ENCODE measurements at places on chromosomes 16 and 17. TPM values are rescaled to one million over a fixed set of nuclear protein-coding genes. Genes with fewer than 3 reads are reported as not detected.

The CHST5 gene
- total RNA-seq: not detected

The ABCC3 gene
- total RNA-seq: 130 TPM

The NPIPA7 gene
- not detected for total RNA-seq

The ZPBP2 gene
- not detected for total RNA-seq

DNA sequence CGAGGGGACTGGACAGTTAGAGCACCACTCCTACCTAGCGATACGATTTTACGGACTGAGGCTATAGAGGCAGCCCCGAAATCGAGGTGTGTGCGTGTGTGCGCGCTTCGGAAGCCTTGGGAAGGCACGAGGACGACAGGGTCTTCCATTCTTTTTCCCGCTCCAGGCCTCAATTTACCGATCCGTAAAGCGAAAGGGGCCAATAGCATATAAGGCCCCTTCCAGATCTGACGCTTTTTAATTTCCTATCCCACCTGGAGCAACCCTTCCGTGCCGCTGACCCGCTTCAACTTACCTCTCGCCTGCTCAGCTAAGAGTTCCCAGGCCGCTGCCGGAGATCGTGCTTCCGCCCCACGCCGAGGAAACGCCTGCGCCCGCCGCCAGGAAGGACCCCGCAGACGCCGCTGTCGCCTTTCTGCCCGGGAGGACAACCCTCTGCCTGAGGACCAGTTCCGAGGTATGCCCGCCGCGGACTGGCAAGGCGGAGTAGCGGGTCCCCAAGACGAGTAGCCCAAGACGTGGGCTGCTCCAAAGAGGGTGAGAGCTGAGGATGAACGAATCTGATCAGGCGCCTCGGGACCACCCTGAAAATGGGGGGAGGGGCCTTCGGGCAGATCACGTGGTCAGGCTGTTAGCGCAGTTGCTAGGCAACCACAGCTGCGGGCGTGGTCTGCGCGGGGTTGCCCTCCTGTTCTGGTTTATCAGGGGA is at the start of gene EFTUD2:
TSS of gene EFTUD2 (minus strand) at position 372 of the 709 bp plus-strand sequence. CDS start 4,924 bp downstream, outside the sequence.
- peak; percentile 94 for DNase-seq
- H3K27ac ChIP-seq: peak within 1 kb of the TSS; percentile 98
- H3K36me3 ChIP-seq: peaks cover under 1% of the 10 kb centered on the region
- H3K4me3 ChIP-seq: peak within 1 kb of the TSS; percentile 55

DNA sequence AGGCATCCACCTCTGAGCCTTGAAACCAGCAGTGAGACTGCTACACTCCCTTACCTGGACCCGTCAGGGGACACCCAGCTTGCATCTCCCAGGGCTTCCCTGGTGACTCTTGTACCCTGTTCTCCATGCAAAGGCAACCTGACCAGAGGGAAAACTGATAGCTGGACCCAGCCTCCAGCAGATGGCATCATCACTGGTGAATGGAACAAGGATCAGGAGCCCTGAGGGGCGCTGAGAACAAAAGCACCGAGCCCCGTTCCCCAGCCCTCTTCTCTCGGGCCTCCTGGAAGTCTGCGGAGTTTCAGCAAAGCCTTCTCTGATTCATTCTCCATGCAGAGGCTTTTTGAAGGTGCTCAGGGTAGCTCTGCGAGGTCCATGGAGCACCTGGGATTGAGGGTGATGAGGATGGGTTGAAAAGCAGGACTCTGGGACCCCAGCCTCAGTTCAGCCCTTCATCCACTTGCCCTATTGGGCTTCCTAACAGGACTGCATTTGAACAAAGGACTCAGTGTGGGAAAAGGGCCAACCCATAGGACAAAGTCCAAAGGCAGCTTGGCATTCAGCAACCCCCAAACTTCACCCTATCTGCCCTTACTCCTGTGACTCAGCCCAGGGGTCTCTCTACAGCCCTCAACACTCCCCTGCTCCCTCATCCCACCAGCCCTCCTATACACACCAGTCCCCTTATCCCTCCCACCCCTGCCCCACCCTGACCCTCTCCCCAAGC is 45.0 kb upstream of the LHX1 start:
- H3K4me1 ChIP-seq: no peaks in the 10 kb centered on the region
- peak; percentile 18 for DNase-seq
- H3K4me3 ChIP-seq: no peak overlapping the region

- H3K27ac ChIP-seq: no peak overlapping the region
- H3K4me1 ChIP-seq: no peaks in the 10 kb centered on the region
- peaks cover 6% of the 10 kb centered on the region for H3K27me3 ChIP-seq
- no peaks in the 10 kb centered on the region for H3K36me3 ChIP-seq
- DNase-seq: no peak
- no peak overlapping the region for H3K4me3 ChIP-seq
Observed at GRCh38 chr17:9205520-9206409, 184.5 kb downstream of the NTN1 start.

DNA sequence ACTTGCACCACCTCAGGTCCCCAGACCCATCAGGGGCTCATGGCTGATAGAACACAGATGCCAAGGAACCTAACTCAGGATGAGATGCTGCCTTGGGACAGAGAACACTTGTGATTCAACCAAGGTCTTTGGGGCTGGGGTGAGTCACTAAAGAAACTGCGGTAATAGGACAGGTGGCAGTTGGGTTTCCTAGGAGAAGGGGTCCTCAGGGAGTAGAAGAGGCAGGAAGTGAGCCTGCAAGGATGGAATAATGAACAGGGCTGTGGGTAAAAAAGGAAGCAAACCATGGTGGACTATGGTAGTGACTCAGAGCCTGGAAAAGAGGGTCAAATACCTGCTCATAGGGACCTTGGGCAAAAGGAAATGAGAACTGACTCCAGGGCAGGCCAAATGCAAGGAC is 6.5 kb upstream of the PNPO start:
- no peaks in the 10 kb centered on the region for H3K27me3 ChIP-seq
- H3K36me3 ChIP-seq: no peaks in the 10 kb centered on the region
- H3K27ac ChIP-seq: no peak overlapping the region
- no peak for DNase-seq
- H3K4me1 ChIP-seq: no peaks in the 10 kb centered on the region

- no peaks in the 10 kb centered on the region for H3K4me1 ChIP-seq
- H3K4me3 ChIP-seq: no peak overlapping the region
- no peak overlapping the region for H3K27ac ChIP-seq
- H3K36me3 ChIP-seq: peaks cover 16% of the 10 kb centered on the region
- no peak for DNase-seq
Observed at GRCh38 chr17:35841101-35841500, 27.6 kb downstream of the HEATR9 start.

- H3K4me3 ChIP-seq: no peak overlapping the region
- no peaks in the 10 kb centered on the region for H3K36me3 ChIP-seq
- H3K27ac ChIP-seq: no peak overlapping the region
- H3K27me3 ChIP-seq: no peaks in the 10 kb centered on the region
- DNase-seq: no peak
Observed at GRCh38 chr17:31296142-31296541, 897 bp downstream of the OMG start.

GRCh38 chr17:63291258-63291657 is 154.8 kb downstream of the CYB561 start:
- no peak overlapping the region for H3K4me3 ChIP-seq
- no peaks in the 10 kb centered on the region for H3K36me3 ChIP-seq
- DNase-seq: no peak
- H3K27me3 ChIP-seq: no peaks in the 10 kb centered on the region
- H3K4me1 ChIP-seq: no peaks in the 10 kb centered on the region

DNA sequence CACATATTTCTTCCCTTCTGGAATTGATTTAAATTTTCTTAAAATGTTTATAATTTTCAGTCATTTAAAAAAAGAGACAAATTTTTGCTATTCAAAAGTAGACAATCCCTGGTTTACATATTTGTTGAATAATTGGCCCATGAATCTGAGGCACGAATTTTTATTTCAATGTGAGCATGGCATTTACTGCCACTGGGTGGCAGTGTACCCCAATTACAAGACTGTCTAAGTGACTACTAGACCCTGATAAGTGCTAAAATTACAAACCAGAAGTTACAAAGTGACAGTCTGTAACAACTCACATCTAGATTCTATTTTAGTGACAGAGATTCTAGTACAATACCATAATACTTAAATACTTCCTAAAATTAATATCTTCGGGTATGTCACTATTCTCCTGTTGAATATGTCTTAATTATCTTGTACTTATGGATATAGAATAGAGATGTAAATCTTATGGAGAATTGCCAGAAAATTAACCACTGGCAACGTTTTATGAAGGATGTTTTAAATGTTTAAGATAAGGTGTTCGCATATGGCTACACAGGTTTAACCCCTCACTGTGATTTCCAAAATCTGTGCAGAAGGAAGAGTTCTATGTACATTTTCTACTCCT is 235.8 kb downstream of the MAP2K4 start:
- no peaks in the 10 kb centered on the region for H3K4me1 ChIP-seq
- no peaks in the 10 kb centered on the region for H3K27me3 ChIP-seq
- no peaks in the 10 kb centered on the region for H3K36me3 ChIP-seq
- DNase-seq: peak; percentile 46
- H3K27ac ChIP-seq: no peak overlapping the region
- no peak overlapping the region for H3K4me3 ChIP-seq

- DNase-seq: no peak
- H3K4me3 ChIP-seq: no peak overlapping the region
- no peaks in the 10 kb centered on the region for H3K27me3 ChIP-seq
Observed at GRCh38 chr16:49952386-49952785, 72.6 kb upstream of the CNEP1R1 start.

DNA sequence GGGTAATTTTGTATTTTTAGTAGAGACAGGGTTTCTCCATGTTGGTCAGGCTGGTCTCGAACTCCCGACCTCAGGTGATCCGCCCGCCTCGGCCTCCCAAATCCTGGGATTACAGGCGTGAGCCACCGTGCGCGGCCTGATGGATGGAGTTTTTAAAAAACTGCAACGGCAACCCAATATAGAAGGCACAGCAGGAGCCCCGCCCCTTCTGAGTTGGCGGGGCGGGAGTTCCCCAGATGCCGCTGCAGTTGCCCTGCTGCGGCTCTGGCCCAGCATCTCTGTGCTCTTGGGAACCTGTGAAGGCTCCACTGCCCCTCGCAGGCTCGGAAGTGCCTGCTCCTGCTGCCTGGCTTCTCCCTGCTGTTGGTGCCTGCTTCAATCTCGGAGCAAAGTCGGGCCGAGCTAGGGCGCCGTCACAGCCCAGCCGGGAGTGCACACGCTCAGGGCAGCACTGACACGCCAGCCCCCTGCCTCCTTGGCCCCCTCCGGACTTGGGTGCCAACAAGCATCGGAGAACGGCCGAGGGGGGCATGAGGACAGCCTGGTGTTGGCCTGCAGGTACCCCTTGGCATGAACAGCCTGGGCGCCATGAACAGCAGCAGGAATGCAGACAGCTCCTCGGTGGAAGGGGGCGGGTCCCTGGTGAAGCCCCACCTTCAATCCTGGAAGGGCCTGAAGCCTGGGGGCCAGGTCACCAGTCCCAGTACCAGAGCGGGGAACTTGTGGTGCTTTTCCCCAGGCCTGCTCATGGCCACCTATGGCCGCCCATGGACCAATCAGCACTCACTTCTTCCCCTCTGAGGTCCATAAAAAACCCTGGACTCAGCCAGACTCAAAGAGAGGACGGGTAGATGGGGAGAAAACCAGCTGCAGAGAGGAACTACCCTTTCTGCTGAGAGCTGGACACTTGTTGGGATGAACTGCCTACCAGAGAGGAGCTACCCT is 2.3 kb upstream of the NT5M start:
- H3K36me3 ChIP-seq: no peaks in the 10 kb centered on the region
- no peak overlapping the region for H3K4me3 ChIP-seq
- H3K27ac ChIP-seq: no peak overlapping the region
- H3K27me3 ChIP-seq: no peaks in the 10 kb centered on the region
- peaks cover 18% of the 10 kb centered on the region for H3K4me1 ChIP-seq
- DNase-seq: peak; percentile 49

Data from body of pancreas (tissue), 4 donors.